ENCODE measurements at places on chromosomes 16 and 17. TPM values are rescaled to one million over a fixed set of nuclear protein-coding genes. Genes with fewer than 3 reads are reported as not detected.

DNA sequence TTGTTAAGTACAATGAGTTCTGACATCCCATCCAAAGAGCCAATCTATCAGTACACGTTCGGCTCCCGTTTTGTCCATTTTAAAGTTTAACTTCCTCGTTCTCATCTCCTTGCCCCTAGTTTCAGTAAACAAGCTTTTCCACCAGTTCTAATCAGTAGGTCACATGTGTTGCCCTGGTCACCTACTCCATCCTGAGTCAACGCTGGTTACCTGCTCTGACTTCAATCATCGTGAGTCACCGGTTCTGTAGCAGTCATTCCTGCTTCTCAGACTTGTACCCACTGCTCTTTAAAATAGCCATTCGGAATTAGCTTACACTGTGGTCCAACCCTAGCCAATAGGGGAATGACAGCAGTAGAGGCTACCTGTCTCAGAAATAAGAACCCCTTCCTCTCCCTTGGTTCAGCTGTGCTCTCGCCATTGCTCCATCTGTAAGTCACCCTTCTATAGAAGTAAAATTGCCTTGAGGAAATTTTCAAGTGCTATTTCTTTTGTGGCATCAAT lies 191.0 kb downstream of the CPPED1 start:
- H3K36me3 ChIP-seq, result no peaks in the 10 kb centered on the region
- no peak overlapping the region for H3K27ac ChIP-seq
- no peaks in the 10 kb centered on the region for H3K4me1 ChIP-seq
- peaks cover 2% of the 10 kb centered on the region for H3K27me3 ChIP-seq

GRCh38 chr17:28331891-28332420 lies 3.3 kb downstream of the IFT20 start:
- no peak for DNase-seq
- H3K4me3 ChIP-seq, result no peak overlapping the region
- peaks cover 25% of the 10 kb centered on the region for H3K4me1 ChIP-seq
- no peaks in the 10 kb centered on the region for H3K27me3 ChIP-seq

ACSM2A gene
- not detected for total RNA-seq

GRCh38 chr16:76535-77272 lies 1.3 kb upstream of the MPG start:
- peaks cover 34% of the 10 kb centered on the region for H3K4me1 ChIP-seq
- peak overlapping the region; percentile 91 for H3K27ac ChIP-seq
- no peaks in the 10 kb centered on the region for H3K27me3 ChIP-seq
- peaks cover 17% of the 10 kb centered on the region for H3K36me3 ChIP-seq

SLC13A2 gene
- total RNA-seq, result not detected

FASN gene
- 142 TPM for total RNA-seq

MSLN gene
- 1.2 TPM for total RNA-seq

DNA sequence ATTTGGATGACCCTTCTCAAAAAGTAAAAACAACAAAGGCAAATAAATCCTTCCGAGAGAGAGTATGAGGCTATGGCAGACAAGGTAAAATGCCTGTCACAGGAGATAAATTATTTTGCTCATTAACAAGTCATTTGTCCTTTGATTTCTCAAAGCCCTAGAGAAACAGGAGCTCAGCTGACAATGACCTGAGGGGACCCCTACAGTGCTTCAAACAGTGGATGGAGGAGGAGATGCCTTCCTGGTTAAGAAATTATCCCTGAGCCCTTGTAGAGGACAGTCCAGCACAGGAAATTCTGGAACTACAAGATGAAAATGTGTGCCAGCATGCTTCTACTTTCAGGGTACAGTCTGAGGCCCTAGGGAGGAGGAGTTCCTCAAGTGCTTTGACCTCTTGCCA lies 24.0 kb upstream of the RHBDL3 start:
- no peak overlapping the region for H3K4me3 ChIP-seq
- no peak overlapping the region for H3K27ac ChIP-seq
- H3K4me1 ChIP-seq, result no peaks in the 10 kb centered on the region

DNA sequence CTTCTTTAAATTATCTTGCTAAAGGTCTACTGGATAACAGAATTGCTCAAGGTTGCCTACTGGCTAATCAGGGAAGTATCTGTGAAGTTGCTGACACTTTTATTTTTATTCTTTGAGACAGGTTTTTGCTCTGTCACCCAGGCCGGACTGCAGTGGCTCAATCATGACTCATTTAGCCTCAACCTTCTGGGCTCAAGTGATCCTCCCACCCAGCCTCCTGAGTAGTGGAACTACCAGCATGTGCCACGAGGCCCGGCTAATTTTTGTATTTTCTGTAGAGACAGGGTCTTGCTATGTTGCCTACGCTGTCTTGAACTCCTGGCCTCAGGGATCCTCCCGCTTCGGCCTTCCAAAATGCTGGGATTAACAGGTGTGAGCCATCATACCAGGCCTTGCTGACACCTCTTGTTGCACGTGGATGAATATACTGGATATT lies 43.1 kb downstream of the GLG1 start:
- no peaks in the 10 kb centered on the region for H3K27me3 ChIP-seq
- peaks cover 6% of the 10 kb centered on the region for H3K4me1 ChIP-seq
- H3K4me3 ChIP-seq, result no peak overlapping the region
- no peaks in the 10 kb centered on the region for H3K36me3 ChIP-seq
- peak; percentile 26 for DNase-seq
- H3K27ac ChIP-seq, result no peak overlapping the region

C16orf54 gene
- 0.72 TPM for total RNA-seq

GRCh38 chr16:62940569-62940968 lies 904.3 kb upstream of the CDH8 start:
- no peak for DNase-seq
- H3K27ac ChIP-seq, result no peak overlapping the region
- no peaks in the 10 kb centered on the region for H3K27me3 ChIP-seq
- H3K4me3 ChIP-seq, result no peak overlapping the region
- no peaks in the 10 kb centered on the region for H3K36me3 ChIP-seq
- no peaks in the 10 kb centered on the region for H3K4me1 ChIP-seq

DNA sequence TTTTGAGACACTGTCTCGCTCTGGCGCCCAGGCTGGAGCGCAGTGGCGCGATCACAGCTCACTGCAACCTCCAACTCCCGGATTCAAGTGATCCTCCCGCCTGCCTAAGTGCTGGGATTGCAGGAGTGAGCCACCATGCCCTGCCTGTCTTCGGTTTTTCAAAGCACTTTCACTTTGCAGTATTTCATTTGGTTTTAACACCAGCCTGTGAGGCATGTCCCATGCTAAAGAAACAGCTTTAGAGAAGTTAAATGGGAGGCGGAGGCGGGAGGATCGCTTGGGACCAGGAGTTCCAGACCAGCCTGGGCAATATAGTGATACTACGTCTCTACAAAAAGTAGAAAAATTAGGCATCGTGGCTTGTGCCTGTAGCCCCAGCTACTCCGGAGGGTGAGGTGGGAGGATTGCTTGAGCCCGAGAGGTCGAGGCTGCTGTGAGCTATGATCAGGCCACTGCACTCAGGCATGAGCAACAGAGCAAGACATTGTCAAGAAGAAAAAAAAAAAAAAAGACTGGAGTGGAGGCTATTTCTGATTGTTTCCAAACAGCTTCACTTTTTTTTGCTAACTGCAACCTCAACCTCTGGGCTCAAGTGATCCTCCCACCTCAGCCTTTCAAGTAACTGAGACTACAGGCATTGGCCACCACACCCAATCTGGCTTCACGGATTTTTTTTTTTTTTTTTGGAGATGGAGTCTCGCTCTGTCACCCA lies 1.3 kb downstream of the METTL23 start:
- no peak for DNase-seq
- peak overlapping the region; percentile 96 for H3K27ac ChIP-seq
- H3K27me3 ChIP-seq, result no peaks in the 10 kb centered on the region
- H3K4me1 ChIP-seq, result peaks cover 31% of the 10 kb centered on the region
- peaks cover 49% of the 10 kb centered on the region for H3K36me3 ChIP-seq

GALR2 gene
- not detected for total RNA-seq

NUDT7 gene
- 2.9 TPM for total RNA-seq

GRCh38 chr16:68083861-68084503 lies 1.2 kb upstream of the NFATC3 start:
- H3K27me3 ChIP-seq, result no peaks in the 10 kb centered on the region
- peak overlapping the region; percentile 73 for H3K4me3 ChIP-seq
- peaks cover 45% of the 10 kb centered on the region for H3K4me1 ChIP-seq
- H3K27ac ChIP-seq, result peak overlapping the region; percentile 62
- H3K36me3 ChIP-seq, result no peaks in the 10 kb centered on the region
- DNase-seq, result peak; percentile 91

USP22 gene
- 271 TPM for total RNA-seq

DNA sequence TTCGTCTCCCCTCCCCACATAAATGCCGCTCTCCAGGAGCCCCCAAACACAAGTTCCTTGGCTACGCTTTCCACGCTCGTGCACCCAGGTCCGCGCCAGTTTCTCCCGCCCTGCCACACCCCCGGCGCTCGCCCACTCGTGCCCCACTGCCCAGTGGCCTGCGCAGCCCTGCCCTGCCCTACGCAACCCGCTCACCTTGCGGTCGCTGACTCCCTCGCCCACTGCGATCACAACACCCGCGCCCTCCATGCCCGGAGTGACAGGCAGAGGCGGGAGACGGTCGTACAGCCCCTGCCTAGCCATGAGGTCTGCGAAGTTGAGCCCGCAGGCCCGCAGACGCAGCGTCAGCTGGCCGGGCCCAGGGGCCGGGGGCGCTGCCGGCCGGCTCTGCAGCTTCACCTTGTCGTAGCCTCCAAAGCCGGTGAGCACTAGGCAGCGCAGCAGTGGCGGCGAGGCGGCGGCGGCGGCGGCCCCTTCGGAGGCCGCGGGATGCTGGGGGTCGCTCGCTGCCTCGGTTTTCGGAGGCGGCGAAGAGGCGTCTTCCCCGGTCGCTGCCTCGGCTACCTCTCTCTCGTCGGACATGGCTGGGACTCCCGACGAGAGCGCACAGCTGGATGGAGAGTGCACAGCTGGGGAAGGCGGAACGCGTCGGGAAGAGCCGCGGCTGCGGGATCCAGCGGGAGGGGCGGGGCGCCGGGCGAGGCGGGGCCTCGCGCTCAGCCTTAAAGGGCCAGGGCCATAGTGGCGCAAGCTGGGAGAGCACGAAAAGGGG lies at the start of gene VAT1:
VAT1 (minus strand) TSS at position 645 of the 772 bp plus-strand sequence; CDS start at position 582, 63 bp downstream.
- peak; percentile 99 for DNase-seq
- H3K27me3 ChIP-seq, result no peaks in the 10 kb centered on the region
- H3K4me3 ChIP-seq, result peak within 1 kb of the TSS; percentile 100
- H3K4me1 ChIP-seq, result peaks cover 27% of the 10 kb centered on the region
- peak within 1 kb of the TSS; percentile 77 for H3K27ac ChIP-seq
- H3K36me3 ChIP-seq, result peaks cover 20% of the 10 kb centered on the region

- H3K4me1 ChIP-seq, result no peaks in the 10 kb centered on the region
- no peak for DNase-seq
- H3K27ac ChIP-seq, result no peak overlapping the region
- no peaks in the 10 kb centered on the region for H3K36me3 ChIP-seq
Observed at GRCh38 chr17:10325031-10325695, 47.6 kb downstream of the MYH13 start.

PIGQ gene
- total RNA-seq, result 29.0 TPM

GRCh38 chr16:74020095-74020670 lies 276.4 kb upstream of the PSMD7 start:
- no peak overlapping the region for H3K4me3 ChIP-seq
- no peaks in the 10 kb centered on the region for H3K4me1 ChIP-seq
- no peak overlapping the region for H3K27ac ChIP-seq
- H3K36me3 ChIP-seq, result no peaks in the 10 kb centered on the region

- H3K36me3 ChIP-seq, result no peaks in the 10 kb centered on the region
- H3K27me3 ChIP-seq, result no peaks in the 10 kb centered on the region
- H3K4me3 ChIP-seq, result no peak overlapping the region
- peaks cover 38% of the 10 kb centered on the region for H3K4me1 ChIP-seq
- no peak for DNase-seq
- H3K27ac ChIP-seq, result no peak overlapping the region
Observed at GRCh38 chr17:41406205-41406604, 8.8 kb upstream of the KRT31 start.

DNA sequence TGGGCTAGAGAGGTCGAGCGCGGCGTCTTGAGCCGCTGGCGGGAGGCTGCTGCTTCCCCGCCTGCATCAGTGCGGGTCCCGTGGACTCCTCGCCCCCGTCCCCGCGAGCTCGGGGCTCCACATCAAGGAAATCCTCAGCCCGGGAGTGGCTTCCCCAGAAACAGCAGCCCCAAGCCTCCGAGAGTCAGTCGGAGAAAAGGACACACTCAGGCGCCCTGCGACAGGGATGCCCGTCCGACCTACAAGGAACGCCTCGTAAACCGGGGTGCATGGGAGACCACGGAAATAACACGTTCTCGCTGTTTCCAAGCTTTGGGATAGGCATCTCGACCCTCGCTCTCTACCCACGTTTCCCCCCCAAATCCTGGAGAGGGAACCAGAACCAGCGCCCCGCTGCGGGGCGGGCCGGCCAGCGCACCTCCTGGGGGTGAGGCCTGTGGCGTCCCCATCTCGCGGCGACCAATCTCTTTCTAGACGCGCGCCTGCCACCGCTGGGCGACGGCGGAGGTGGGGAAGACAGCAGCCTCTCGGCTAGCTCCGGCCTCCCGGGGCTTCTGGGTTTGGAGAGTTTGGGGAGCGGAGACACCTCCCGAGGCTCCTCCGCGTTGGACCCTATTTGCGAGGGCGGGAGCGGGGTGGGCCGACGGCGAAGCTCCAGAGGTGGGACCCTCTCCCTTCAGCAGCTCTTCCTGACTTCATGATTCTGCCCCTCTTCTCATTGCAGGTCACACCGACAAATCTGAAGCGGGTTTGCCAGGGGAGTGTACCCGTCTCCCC lies 759 bp upstream of the TP53I13 start:
- peaks cover 23% of the 10 kb centered on the region for H3K4me1 ChIP-seq
- H3K27ac ChIP-seq, result no peak overlapping the region
- no peaks in the 10 kb centered on the region for H3K27me3 ChIP-seq
- DNase-seq, result peak; percentile 98
- peak overlapping the region; percentile 80 for H3K4me3 ChIP-seq

ADCY9 gene
- total RNA-seq, result 29.3 TPM

DNA sequence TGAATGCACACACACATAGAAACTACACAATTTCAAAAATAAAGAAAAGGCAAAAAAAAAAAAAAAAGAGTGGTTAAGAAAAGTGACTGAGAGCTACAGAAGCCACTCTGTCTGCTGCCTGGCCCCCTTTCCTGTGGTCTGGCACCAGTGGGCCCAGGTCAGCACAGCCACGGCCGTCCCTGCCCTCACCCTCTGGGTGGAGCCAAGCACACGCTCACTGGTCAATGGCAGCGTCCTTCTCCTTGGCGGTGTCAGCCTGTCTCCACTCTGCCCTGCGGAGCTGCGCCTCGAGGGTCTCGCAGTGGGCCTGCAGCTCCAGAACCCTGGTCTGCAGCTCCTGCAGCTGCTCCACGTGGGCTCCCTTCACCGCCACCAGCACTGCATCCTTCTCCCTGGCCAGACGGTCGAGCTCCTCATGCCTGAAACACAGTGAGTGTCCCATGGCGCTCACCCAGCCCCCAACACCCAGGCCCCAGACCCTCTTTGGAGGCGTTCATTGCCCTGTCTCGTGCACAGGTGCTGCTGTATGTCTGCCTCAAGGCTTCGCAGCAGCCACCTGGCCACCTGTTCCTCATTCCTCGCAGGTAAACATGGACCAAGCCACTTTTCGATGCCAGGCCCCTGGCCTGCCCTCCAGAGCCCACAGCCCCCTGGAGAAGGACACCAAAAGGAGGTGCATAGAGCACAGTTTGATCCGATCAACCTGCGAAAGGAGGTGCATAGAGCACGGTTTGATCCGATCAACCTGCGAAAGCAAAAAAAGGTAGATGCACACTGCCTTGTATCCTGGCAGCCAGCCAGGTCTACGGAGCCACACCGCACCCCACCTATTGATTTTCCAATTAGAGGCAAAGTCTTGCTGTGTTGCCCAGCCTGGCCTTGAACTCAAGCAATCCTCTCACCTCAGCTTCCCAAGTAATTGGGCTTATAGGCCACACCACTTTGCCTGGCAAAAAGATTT lies 24.4 kb downstream of the CCDC57 start:
- H3K4me3 ChIP-seq, result no peak overlapping the region
- H3K36me3 ChIP-seq, result peaks cover 34% of the 10 kb centered on the region
- DNase-seq, result peak; percentile 82

MARCHF10 gene
- under 0.01 TPM for total RNA-seq

- H3K27me3 ChIP-seq, result peaks cover 7% of the 10 kb centered on the region
- peak; percentile 89 for DNase-seq
- H3K4me3 ChIP-seq, result no peak overlapping the region
- no peaks in the 10 kb centered on the region for H3K4me1 ChIP-seq
- no peaks in the 10 kb centered on the region for H3K36me3 ChIP-seq
- no peak overlapping the region for H3K27ac ChIP-seq
Observed at GRCh38 chr16:84220851-84221250, 19.0 kb downstream of the KCNG4 start.

Data from osteoblast (primary cell).